Calu3 (cell line): ENCODE measurements at places on chromosomes 4 and X. TPM values are rescaled to one million over a fixed set of nuclear protein-coding genes. Genes with fewer than 3 reads are reported as not detected.

GRCh38 chr4:121724671-121725070 lies 27.9 kb upstream of the ANXA5 start:
- no peak for DNase-seq

- no peak for DNase-seq
Observed at GRCh38 chr4:15809058-15809457, 30.9 kb downstream of the CD38 start.

DNA sequence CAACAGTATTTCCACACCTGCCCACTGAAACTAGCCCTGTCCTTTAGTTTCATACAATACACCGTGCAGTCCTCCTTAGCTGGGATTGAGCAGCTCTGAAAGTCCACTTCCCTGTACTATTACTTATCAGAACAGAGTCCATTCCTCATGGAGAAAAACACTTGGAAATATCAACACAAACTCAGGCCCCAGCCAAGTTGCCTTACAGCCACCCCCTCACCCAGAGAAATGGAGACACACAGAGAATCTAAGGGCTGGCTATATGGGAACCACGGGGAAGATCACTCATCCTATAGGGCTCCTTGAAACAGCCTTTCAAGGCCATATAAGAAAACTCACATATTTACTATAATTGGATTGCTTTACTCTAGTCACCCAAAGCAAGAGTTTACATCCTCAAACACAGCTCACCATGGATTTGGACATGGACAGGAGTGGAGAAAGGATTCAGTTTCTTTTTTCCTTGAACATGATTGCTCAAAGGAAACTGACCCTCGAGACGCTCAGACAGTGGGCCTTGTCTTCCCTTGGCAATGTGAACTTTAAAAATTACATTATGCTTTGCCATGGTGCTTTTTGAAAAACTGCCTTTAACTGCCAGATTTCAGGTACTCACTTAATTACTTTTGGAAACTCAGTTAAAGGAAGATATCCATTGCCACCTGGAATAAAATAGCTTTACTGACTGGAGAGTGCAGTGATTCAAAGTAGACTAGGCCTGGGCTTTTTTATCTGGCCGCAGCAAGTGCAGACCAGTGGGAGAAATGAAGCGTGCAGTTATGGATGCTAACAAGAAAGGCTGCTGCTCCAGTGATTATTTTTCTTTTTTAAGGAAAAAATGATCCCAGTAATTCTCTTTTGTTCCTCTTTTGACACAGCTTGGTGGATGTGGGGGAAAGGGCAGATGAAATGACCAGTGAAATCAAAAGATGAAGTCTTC lies 1.6 kb downstream of the SCARB2 start:
- no peak for DNase-seq

DNA sequence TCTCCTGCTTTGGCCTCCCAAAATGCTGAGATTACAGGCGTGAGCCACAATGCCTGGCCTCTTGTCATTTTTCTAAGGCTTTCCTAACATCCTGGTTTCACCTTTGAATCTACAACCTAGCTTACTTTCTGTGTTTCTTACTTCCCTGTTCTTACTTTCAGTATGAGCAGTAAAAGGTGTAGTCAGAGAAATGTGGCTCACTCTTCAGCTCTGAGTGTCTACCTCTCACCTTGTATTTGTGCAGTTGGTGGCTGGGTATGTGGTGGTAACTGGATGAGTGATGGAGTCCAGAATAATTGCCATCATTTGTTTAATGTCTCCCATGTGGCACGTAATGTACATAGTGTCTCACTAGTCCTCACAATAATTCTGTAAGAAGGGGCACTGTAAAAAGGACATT lies 19.1 kb upstream of the CXCL11 start:
- DNase-seq = no peak

DNA sequence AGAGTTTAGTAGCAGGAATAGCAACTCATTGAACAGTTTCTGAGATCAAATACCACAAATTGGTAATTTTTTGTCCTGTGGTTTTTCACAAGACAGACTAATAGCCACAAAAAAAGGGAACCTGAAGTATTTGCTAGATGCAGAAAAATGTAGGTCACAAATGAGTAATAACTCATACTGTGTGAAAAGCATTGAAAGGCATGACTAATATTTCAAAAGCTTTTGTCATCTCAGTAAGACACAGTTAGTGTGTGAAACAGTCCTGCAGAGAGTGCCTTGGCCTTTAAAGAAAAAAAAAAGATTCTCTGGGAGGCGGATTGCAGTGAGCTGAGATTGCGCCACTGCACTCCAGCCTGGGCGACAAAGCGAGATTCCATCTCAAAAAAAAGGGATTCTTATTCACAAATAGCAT lies 31.4 kb upstream of the SLC25A31 start:
- no peak for DNase-seq

GRCh38 chr4:176792326-176793059 lies at the start of gene VEGFC:
VEGFC (minus strand) TSS chr4:176792922; CDS start chr4:176792311, 611 bp downstream.
- DNase-seq = peak; percentile 64

- DNase-seq = no peak
Observed at GRCh38 chr4:151013491-151013890, 1.6 kb downstream of the LRBA start.

- no peak for DNase-seq
Observed at GRCh38 chrX:40168480-40169011, 70.8 kb upstream of the BCOR start.

DNA sequence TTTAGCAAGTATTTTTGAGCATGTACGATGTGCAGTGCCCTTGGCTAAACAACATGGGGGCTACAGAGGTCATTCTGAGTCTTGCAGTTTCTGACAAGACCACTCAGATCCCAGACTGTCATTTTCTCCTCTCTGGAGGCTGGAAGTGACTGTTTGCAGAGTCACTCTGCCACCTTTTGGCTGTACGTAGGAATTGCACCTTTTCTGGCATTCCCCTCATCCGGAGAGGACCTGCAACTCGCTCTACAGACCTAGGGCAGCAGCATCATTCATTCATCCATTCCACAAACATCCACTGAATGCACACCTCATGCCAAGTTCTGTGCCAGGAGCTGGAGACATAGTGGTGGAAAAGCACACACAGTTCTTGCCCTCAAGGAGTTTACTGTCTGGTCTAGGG lies 160.4 kb upstream of the GPR101 start:
- DNase-seq = peak; percentile 6

DNA sequence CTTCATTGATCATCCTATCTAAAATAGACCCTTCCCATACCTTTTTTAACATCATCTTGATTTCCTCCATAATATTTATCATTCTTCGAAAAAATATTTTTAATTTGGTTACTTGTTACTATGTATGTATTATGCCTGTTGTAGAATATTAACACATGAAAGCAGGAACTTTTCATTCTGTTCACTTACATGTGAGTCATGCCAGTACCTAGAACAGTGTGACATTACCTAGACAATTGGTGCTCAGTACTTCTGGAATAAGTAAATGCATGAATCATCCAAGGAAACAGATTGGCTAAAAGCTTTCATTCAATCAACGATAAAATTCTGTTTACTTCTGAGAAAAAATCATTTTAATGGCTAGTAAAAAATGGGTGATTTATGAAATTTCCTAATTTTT lies 76.4 kb downstream of the CXXC4 start:
- DNase-seq = no peak

- DNase-seq = no peak
Observed at GRCh38 chr4:7595934-7596461, 161.3 kb upstream of the PSAPL1 start.

DNA sequence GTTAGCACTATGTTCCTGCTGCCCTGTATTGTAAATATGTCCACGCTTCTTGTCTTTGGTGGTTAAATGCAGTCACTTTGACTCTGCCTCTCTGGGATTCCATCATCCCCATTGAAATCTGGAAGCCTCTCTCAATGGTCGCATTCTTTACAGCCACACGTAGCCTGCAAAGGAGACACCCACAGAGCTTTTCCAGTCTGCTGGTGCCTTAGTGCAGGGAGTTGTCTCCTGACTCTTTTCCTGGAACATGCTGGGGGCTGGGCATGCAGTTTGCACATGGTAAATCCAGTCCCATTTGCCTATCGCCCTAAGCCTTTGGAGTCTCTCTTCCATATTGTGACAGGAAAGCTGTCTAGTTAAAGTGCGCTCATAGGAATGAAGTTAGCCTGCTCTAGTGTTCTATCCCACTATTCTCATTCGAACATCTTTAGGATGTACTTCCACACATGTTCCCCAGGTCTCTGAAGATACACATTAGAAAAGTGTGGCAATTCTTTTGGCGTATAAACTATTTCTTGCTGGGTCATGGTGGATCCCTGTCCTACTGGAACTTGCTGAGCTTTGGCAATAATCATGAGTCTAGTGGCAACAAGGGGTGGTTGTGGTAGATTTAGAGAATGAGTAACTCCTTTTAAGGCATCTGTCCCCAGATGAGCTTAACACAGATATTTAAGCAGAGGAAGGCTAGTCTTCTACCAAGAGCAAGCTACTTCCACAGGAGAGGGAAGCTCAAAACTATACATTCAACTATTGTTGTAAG lies 33.7 kb downstream of the COQ2 start:
- DNase-seq = no peak

DNA sequence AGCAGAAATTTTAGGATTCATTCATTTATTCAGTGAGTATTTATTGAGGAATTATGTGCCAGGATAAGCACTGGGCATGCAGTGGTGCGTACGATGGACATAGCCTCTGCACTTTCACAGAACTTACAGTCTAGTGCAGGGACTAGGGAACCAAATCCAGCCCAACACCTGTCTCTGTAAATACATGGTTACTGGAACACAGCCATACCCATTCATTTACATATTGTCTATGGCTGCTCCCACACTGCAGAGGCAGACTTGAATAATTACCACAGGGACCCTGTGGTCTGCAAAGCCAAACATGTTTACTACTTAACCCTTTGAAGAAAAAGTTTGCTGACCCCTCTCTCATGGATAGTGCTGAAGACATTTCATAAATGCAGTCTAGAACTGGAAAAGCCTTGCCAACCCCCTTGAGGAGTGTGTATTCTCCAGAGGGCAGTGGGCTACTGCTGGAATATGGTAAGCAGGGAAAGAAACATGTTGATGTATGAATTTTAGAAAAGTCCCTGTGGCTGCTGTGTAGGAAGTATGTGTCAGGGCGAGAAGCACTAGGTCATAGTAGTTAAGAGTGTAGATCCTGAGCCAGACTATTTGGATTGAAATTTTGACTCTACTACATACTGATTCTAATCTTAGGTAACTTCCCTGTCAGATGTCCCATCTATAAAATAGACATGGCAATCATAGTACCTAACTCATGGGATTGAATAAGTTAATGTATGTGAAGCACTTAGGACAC lies 75.5 kb downstream of the GALNT7 start:
- DNase-seq = no peak

DNA sequence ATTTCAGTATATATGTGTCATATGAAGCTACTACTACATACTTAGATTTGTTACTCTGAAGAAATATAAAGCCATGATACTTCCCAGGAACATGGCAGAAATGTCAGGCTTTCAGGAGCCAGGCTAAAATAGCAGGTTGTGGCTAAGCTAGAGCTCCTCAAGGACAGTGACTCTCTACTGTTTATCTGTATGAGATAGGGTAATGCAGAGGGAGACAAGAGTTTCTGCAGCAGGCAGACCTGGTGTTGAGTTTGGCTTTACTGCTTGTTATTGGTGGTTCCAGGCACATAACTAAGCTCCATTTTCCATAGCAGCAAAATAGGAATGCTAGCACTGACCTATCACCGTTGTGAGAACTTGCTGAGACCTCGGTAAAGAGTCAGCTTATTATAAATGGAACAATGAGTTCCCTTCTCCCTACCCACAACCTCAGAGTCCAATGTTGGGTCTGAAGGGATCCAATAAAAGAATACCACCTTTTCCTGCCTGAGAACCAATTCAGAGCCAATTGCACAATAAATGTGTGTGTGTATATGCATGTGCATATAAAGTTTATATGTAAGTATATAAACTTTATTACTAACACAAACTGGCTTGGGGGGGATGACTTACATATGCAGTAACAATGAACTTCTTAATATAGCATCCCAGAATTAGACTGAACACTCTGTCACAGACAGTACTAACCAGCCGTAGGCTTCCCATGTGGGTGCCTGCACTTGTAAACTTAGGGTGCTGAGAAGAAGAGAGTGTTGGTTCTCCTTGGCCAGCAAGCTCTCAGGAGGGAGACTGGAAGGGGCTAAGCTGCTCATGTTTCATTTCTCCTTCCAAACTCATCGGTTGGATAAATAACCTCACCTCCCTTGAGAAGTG lies 51.9 kb upstream of the PAQR3 start:
- DNase-seq = no peak

GRCh38 chr4:122104184-122104583 lies 47.9 kb upstream of the BLTP1 start:
- no peak for DNase-seq

GRCh38 chrX:16882169-16882568 lies 12.0 kb upstream of the RBBP7 start:
- peak; percentile 34 for DNase-seq

GRCh38 chrX:52923781-52924241 lies 26.7 kb downstream of the FAM156B start:
- no peak for DNase-seq

DNA sequence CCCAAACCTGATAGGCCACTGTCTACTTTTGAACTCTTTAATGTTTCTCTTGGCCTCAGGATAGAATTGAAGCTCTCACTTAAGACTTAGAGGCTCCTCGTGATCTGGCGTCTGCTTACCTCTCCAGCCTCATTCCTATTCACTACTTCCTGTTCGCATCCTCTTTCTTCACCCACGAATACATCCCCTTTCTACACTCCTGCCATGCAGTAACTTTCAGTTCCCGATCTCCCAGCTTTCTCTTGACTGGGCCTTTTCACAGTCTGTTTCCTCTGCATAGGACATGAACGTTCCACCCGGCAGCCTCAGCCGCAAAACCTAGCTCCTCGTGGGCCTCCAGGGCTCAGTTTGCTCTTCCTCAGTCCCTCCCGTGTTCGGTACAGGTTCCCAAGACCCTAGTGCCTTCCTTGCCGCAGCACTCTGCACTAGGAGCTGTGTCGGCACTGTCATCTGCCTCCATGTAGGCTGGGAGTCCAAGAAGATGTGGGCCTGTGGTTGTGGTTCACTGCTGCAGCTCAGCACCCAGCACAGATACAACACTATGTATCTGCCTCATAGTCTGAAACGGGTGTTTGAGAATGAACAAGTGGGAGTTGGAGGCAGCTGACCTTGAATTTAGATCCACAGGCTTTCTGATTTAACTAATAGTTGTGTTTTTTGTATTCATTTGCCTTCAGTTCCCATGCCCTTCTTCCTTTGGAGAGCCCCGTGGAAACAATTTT lies 15.8 kb downstream of the RPL39 start:
- DNase-seq = no peak

- no peak for DNase-seq
Observed at GRCh38 chrX:150196285-150196684, 166.8 kb upstream of the MAMLD1 start.

DNA sequence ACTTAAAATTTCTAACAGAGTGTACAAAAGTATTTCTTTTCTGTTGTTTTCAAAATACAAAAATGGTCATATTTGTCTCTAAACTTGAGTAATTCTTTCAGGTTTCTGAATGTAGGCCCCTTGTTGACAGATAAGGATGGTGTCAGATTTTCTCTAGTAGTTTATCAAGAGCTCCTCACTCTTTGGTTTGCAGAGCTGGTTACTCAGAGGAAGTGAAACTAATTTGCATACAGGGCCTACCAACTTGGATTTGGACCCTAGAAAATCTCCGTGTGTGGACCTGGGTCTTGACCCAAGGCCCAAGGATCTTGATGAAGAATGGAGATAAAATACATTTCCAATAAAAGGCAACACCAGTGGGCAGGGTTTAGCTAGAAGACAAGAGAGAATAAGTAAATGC lies 433 bp upstream of the ADH6 start:
- DNase-seq = no peak

TLR3 gene
- 8.0 and 10.6 TPM in 2 replicates for total RNA-seq

FAM47E gene
- total RNA-seq = 0.57 and 1.1 TPM in 2 replicates

FAM241A gene
- total RNA-seq = 1.4 and 1.6 TPM in 2 replicates

PNMA3 gene
- total RNA-seq = not detected in 2 replicates

SORCS2 gene
- total RNA-seq = not detected in 2 replicates

CT45A1 gene
- not detected in 2 replicates for total RNA-seq

PDLIM5 gene
- 122 and 129 TPM in 2 replicates for total RNA-seq

PPEF2 gene
- total RNA-seq = not detected in 2 replicates

FAM149A gene
- total RNA-seq = 36.3 and 45.5 TPM in 2 replicates
